ENCODE measurements at places on chromosomes 11 and 22.

DNA sequence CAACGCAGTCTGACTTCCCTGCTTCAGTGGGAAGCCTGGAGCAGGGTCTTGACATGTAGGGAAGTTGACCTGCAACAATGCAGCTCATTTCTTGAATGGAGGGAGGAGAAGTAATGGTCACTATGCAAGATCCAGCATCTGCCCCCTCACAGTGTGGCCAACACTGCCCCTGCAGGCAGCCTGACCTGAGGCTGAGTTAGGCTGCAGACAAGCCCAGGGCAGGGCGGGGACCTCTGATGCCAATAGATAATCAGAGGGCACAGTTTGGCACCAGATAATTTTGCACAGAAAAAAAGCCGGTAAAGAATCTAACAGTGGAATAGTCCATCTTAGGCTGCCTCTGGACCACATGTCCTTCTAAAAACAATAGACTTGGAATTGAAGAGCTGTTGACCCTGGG is 182.3 kb downstream of the DSCAML1 start:
- no peak for DNase-seq

DNA sequence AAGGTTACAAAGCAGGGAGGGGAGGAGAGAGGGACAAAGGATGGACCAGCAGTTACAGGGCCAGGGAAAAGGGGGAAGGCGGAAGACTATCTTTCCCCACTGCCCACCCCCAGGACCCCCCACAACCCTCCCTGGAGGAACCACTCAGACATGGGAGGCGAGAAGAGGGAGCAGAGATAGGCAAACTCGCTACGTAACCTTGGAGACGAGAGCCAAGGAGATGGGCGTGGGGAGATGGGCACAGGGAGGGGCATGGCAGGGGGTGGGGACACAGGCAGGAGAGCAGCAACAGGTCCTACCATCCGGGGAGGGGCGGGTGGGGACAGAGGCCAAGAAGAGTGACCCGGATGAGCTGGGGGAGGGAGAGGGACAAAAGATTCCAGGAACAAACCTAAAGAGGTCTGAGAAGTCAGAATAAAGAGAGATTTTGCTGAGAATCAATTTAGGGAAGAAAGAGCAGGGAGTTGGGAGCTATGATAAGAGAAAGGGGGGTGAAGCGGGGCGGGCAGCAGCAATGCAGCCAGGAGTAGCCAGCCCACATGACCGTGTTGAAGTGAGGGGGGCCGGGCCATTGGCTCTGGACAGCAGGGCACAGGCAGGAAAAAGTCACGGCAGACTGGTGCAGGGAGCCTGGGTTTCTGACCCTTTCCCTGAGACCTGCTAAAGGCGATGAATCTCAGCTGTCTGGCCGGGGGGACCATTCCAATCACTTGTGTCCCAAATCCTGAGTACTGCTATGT is 128.4 kb downstream of the BUD13 start:
- DNase-seq: no peak

GRCh38 chr11:114233755-114234154 is 62.4 kb upstream of the NNMT start:
- no peak for DNase-seq

- DNase-seq: peak; percentile 2
Measured at GRCh38 chr11:58968251-58968711, 29.0 kb downstream of the GLYATL1 start.

DNA sequence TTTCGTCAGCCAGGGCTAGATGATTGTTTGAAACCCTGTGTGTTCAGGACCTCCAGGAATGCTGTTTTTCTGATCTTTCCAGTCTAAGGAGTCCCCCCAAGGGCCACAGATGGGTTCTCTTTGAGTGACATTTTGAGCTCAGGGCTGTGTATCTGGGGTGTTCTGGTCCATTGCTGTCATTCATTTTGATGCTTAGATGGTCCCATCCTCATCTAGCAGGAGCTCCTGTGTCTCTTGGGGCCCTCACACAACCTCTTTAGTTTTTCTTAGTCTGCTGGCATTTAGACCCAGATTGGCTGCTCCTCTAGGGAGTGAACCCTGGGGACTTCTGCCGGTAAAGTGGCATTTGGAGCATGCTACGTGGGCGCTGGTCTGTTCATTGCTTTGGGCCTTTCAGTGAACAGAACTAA is 39.1 kb downstream of the MED15 start:
- DNase-seq: no peak

GRCh38 chr11:94933223-94934130 is 39.9 kb downstream of the CWC15 start:
- DNase-seq: no peak

GRCh38 chr11:83152264-83152663 is 4.7 kb upstream of the PCF11 start:
- no peak for DNase-seq

All from globus pallidus (tissue), 1 donor.